ENCODE measurements at places on chromosomes 11 and 22. TPM values are rescaled to one million over a fixed set of nuclear protein-coding genes. Genes with fewer than 3 reads are reported as not detected.

- H3K27me3 ChIP-seq, result no peaks in the 10 kb centered on the region
- H3K4me1 ChIP-seq, result no peaks in the 10 kb centered on the region
- DNase-seq, result no peak
- H3K27ac ChIP-seq, result no peak overlapping the region
Measured at GRCh38 chr22:22830957-22831688, 56.5 kb upstream of the IGLL5 start.

The FAM111B gene
- polyA plus RNA-seq, result 9.9 TPM

GRCh38 chr11:44797886-44798606 is 71.3 kb downstream of the TSPAN18 start:
- H3K36me3 ChIP-seq, result no peaks in the 10 kb centered on the region
- no peak overlapping the region for H3K4me3 ChIP-seq
- no peak overlapping the region for H3K27ac ChIP-seq
- no peak for DNase-seq

DNA sequence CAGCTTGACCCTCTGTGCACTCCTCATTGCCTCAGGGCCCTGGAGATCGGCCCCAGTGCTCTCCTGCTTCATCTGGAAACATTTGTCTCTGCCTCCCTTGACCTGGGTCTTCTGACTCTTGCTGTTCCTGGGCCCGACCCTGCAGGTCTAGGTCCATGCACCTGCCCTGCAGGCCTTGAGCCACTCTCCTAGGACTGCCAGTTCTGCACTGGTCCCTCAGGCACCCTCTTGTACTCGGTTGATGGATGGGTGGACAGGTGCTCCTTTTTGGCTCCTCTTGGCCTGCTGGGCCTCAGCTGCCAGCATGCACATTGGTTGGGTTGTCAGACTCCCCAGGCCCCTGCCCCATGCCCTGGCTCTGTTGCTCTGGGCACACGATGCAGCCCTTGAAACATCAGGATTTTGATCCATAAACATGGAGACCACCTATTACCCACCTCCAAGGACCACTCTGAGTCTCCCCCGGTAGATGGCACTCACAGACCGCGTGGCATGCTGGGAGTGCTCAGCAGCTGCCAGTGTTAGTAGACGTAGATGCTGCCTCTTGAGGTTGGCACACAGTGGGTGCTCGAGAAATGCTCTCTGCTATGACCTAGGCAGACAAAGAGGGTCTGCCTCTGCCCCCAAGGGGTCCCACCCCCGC is 20.2 kb upstream of the ACR start:
- DNase-seq, result no peak
- H3K27ac ChIP-seq, result no peak overlapping the region
- H3K36me3 ChIP-seq, result peaks cover 34% of the 10 kb centered on the region
- H3K4me1 ChIP-seq, result no peaks in the 10 kb centered on the region

The EHD1 gene
- polyA plus RNA-seq, result 94.8 TPM

GRCh38 chr11:118341815-118342489 is 553 bp downstream of the CD3D start:
- no peak overlapping the region for H3K4me3 ChIP-seq
- no peaks in the 10 kb centered on the region for H3K36me3 ChIP-seq
- DNase-seq, result no peak
- H3K27me3 ChIP-seq, result peaks cover 2% of the 10 kb centered on the region
- peaks cover 10% of the 10 kb centered on the region for H3K4me1 ChIP-seq

GRCh38 chr22:46586531-46587011 is 33.6 kb upstream of the GRAMD4 start:
- peak overlapping the region; percentile 57 for H3K27ac ChIP-seq
- H3K4me1 ChIP-seq, result peaks cover 58% of the 10 kb centered on the region
- no peak for DNase-seq
- peak overlapping the region; percentile 7 for H3K4me3 ChIP-seq
- H3K27me3 ChIP-seq, result no peaks in the 10 kb centered on the region

DNA sequence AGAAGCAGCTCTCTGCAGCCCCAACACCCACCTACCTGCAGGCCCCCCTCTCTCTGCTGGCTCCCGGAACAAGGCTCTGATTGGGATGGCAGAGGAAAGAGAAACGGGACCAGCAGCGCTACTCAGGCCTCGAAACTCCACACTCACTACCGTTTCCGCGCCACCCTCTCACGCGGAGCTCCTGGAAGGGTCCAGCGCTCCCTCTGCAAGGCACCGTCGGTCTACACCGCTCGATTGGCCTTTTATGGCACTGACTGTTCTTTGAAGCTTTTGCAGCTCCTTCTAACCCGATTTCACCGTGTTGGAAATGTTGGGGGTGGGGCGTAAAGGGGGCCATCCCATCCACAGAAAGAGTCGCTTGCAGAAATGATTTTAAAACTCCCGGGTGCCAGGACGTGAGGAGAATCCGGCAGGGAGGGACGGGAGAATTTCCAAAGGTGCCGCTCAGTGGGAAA is 323 bp upstream of the PANX1 start:
- H3K36me3 ChIP-seq, result no peaks in the 10 kb centered on the region
- no peak for DNase-seq
- H3K4me3 ChIP-seq, result peak overlapping the region; percentile 90
- peaks cover 27% of the 10 kb centered on the region for H3K4me1 ChIP-seq
- H3K27ac ChIP-seq, result peak overlapping the region; percentile 92

GRCh38 chr11:121614636-121615240 is 162.0 kb upstream of the SORL1-AS1 start:
- no peak for DNase-seq
- peaks cover 78% of the 10 kb centered on the region for H3K36me3 ChIP-seq
- no peak overlapping the region for H3K4me3 ChIP-seq
- no peaks in the 10 kb centered on the region for H3K4me1 ChIP-seq

DNA sequence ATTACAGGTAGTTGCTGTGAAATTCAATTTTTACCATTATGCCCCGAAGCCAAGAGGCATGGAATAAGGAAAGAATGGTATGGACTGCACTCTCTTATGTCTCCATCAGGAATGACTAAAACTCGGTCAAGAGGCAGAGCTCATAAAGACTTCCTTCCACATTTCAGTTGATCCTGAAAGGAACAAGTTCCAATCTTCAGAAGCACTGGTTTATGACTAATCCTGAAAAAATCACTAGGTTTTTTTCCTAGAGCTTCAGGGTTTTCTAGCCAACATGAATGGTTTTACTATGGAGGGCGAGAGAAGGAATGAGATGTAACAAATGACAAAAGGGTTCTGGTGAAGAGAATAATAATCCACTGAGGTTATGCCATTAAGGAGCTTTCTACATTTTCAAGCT is 832.2 kb downstream of the NTM start:
- no peaks in the 10 kb centered on the region for H3K4me1 ChIP-seq
- H3K27me3 ChIP-seq, result no peaks in the 10 kb centered on the region
- H3K36me3 ChIP-seq, result no peaks in the 10 kb centered on the region
- no peak overlapping the region for H3K4me3 ChIP-seq

The NXPE4 gene
- not detected for polyA plus RNA-seq

The C2CD3 gene
- polyA plus RNA-seq, result 12.3 TPM

GRCh38 chr11:129365816-129366215 is 9.8 kb upstream of the BARX2 start:
- no peak overlapping the region for H3K27ac ChIP-seq
- DNase-seq, result no peak
- no peaks in the 10 kb centered on the region for H3K36me3 ChIP-seq

The PAX6 gene
- polyA plus RNA-seq, result 6.7 TPM

- no peak overlapping the region for H3K27ac ChIP-seq
- H3K4me1 ChIP-seq, result no peaks in the 10 kb centered on the region
- no peak for DNase-seq
- no peaks in the 10 kb centered on the region for H3K36me3 ChIP-seq
- no peaks in the 10 kb centered on the region for H3K27me3 ChIP-seq
Measured at GRCh38 chr11:98561252-98561651, 459.5 kb upstream of the CNTN5 start.

DNA sequence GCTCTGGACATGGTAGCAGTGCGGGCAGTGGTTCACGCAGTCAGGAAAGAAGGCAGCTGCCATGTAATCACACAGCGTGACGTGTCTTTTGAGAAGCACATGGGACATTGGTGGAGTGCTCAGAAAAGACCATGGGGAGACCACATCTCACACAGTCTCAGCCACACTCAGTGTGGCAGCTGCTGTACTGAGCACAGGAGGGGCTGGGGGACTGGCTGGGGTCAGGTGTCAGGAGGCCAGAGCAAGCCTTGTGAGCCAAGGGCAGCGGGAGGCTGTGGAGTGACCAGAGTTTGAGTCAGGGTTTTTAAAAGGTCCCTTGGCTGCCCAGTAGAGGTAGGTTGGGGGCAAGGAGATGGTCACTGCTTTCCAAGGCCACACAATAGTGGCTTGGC is 18.5 kb downstream of the CLDN5 start:
- H3K4me1 ChIP-seq, result no peaks in the 10 kb centered on the region
- DNase-seq, result no peak
- H3K4me3 ChIP-seq, result no peak overlapping the region

Measured in large intestine (tissue), 12 donors.